ENCODE measurements at places on chromosomes 1 and 21.

DNA sequence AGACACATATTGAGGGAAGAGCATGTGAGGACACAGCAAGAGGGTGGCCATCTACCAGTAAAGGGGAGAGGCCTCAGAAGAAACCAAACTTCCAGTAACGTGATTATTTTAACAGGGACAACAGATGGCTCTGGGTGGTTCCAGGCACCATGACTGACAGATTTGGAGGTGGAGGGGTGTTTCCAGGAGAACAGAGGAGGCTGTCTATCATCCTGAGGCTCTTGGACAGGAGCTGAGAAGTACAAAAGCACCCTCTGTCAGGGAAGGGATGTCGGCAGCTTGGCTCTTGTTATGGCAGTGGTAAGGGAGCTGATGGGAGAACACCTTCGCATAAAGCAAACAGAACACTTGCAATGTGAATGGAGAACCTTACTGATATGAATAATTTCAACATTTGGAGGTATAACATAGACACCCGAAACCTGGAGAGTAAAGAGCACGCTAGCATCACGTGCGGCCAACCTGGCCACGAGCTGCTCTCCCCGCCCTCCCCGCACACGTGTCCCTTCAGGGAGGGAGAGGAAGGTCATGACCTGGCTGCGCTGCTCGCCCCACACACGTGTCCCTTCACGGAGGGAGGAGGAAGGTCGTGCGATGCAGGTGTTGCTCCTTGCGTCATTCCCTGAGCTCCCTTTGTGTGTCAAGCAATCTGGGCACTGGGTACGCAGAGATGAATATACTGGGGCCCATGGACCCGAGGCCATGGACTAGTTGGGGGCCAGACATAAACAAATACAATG, 37.5 kb upstream of the NLRP3 start:
- DNase-seq = no peak

DNA sequence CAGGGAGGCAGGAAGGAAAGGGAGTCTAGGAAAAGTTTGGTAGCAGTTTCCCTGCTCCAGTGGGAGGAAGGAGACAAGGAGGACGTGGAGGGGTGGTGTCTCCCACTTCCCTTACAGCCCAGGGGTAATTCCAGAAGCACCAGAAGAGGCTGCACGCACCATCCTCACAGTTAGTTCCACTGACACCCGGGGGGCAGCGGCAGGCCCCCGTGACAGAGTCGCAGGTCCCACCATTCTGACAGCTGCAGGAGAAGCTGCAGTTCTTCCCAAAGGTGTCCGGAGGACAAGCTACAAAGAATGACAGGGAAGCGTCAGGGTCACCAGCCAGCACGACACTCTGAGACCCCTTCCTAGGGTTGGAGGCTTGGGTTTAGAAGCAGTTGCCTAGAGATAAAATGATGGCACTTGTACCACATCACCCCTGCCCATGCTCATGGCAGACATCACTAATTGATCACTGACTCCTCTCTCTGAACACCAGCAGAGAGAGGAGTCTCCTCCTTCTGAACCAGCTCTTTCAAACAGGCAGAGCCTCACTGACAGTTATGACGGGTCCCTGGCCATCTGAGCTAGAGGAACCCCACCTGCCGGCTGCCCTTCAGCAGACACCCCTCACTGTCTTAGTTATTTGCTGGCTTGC, 53.3 kb downstream of the ARHGEF16 start:
- DNase-seq = no peak

GRCh38 chr1:95117207-95118066, at the start of gene TLCD4:
TSS of gene TLCD4 (plus strand) at chr1:95117355. CDS start at chr1:95143902, 26,547 bp downstream.
- peak; percentile 7 for DNase-seq

DNA sequence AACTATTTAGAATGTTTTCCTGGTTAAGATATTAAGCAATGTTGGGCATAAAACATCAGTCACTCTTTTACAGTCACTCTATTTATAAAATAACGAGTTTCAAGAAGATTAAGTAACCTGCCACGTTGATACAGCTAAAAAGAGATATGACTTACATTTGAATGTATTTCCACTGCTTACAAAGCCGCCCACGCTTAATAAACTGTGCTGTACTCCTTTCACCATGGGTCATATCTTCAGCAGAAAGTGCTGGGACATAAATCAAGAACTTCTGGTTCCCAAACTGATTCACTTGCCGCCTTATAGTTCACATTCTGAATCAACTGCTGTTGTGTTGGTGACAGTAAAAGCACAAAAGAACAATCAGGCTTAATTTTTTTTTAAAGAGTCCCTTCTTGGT, 666.7 kb downstream of the NCAM2 start:
- DNase-seq = no peak

DNA sequence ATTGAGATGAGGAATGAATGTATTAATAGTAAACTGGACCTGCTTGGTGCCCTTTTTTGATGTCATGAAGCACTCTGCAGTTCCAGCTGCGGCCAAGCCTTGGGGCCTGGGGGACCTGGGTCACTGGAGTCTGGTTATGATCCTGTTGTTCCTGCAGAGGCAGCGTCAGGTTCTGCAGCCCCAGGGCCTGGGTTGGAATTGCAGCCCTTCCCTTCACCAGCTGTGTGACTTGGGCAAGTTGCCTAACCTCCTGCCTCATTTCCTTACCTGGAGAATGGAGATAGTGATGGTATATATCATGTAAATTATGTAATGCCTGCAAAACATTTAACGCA, 9.1 kb upstream of the ATP5PO start:
- DNase-seq = no peak

DNA sequence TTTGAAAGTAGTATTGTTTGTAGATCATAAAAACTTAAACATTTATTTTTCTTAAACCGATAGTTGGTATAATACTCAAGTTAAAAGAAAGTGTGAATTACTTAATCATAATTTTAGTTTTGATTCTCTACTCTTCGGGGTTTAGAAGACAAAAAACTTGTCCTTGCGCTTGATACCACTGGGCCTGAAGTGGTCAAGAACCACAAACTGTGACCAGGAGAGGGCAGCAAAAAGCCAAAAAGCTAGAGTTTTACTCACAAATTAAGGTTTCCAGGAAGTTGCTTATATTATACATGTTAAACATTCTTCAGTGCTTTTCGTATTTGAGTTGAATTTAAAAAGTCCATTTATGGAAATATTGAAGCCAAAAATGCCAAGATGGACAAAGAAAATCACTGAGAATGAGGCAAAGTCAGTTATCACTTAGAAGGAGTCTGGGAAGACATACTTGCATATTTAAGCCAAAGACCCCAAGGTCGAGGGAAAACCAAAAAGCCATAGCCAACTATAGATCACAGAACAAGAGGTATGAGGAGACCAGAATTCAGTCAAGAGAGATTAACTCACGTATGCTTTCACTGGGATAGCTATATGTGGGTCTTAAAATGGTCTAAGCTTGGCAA, 34.2 kb downstream of the EFCAB7 start:
- peak; percentile 18 for DNase-seq

- DNase-seq = no peak
Measured at GRCh38 chr1:150176593-150176992, 26.9 kb downstream of the PLEKHO1 start.

GRCh38 chr1:71276466-71276865, 195.6 kb upstream of the ZRANB2 start:
- no peak for DNase-seq

DNA sequence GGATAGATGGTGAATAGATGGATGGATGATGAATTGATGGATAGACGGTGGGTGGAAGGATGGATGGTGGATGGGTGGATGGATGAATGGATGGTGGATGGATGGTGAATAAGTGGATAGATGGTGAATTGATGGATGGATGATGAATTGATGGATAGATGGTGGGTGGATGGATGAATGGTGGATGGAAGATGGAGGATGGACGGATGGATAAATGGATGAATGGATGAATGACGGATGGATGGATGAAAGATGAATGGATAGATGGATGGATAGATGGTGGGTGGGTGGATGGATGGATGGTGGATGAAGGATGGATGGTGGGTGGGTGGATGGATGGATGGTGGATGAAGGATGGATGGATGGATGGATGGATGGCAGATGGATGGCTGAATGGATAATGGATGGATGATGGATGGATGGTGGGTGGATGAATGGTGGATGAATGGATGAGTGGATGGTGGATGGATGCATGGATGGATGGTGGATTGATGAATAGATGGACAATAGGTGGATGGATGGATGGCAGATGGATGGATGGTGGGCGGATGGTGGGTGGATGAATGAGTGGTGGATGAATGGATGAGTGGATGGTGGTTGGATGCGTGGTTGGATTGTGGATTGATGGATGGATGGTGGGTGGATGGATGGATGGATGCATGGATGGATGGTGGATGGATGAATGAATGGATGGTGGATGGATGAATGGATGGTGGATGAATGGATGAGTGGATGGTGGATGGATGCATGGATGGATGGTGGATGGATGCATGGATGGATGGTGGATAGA, 5.3 kb downstream of the CHD5 start:
- DNase-seq = no peak

DNA sequence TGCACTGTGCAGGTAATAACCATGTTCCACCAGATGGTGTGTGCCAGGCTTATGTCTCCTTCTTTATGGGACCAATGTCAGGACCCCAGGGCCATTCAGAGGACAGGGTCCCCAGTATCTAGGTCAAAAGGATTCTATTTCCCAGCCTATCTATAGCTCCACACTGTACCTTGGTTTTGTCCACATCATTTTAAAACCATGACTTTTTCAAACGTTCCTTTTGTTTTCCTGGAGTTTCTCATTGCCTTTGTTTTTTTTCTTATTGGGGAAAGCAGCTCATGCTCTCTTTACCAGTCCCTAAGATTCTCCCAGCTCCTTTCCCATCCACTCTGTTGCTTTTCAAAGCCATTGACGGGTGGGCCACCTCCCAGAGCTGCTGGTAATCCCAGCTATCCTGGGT, 12.6 kb downstream of the PLCH2 start:
- no peak for DNase-seq

DNA sequence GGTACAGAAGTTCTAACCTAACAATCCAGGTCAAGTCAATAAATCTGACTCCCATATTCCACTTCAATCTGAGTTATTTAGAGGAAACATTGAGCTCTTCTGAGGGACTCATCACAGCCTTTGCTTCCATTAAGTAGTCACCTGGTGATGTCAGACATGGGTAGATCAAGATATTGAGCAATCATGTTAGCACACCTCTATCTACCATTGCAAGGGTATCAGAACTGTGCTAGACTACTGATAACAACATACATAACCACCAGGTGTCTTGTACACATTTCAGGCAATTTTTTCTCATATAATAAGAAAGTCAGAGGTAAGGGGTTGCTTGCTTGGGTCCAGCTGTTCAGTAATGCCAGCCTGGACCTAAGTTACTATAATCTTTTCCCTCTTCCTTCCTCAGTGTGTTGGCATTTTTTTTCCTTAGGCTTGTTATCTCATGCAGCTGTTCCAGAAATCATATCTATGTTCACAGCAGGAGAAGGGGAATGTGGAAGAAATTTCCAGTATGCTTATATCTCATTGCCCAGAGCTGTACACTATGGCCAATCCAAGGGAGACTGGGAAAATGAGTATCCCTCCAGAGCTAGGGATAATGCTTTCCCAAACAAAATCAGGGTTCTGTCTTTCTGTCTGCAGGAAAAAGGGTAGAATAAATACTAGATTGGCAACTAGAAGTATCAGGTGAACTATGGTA, 52.3 kb downstream of the GRIK1 start:
- DNase-seq = no peak

DNA sequence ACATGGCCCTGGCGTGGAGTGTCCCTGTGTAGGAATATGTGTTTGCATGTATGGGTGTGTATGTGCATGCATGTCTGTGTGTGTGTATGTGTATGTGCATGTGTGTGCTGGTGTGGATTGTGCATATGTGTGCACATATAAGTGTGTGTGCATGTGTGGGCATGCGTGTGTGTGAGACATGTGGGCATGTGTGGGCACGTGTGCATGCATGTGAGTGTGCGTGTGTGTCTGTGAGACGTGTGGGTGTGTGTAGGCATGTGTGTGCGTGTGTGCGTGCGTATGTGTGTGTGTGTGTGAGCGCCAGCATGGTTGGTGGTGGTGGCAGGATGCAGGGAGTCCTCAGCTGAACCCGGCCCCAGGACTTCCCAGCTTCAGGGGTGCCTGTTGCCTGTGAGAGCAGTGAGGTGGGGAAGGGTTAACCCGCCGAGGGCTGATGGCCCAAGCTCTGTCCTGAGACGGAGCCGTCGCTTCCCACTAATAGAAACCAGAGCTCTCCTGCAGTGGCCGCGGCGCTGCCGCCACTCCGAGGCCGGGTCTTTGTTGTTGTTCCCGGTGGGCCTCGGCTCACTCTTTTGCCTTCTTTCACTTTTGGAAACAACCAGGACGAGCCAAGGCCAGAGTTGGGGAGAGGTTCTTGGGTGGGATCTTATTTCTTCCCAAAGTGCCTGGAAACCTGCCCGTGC, 143.6 kb upstream of the ARHGEF16 start:
- no peak for DNase-seq

Measured in activated CD4-positive, alpha-beta T cell treated with anti-CD3 and anti-CD28 coated beads, Interleukin-10, Interleukin-2, amounts not matched to agents 100 ng/mL and 50 ng/mL, durations not matched to agents 16 hours and 8 hours (primary cell).